Left renal pelvis (tissue), 4 donors: ENCODE measurements at places on chromosomes 13 and 19. TPM values are rescaled to one million over a fixed set of nuclear protein-coding genes. Genes with fewer than 3 reads are reported as not detected.

- no peak for DNase-seq
Measured at GRCh38 chr19:3404324-3405260, 38.2 kb downstream of the NFIC start.

DNA sequence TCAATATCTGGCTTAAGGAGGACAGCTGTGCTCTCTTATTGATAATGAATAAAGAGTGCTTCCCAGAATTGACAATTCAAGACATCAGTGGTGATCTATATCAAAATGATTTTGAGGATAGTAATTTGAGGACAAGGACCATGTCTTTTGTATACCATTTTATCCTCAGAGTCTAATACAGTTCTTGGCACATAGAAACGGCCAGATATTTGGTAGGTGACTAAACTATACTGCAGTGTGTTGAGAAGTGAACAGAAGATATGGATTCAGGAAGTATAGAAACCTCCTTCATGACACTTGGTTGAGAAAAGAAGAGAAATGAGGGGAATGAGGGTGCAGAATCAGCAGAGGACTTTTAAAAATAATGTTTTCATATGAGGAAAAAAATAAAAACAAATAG lies 16.1 kb upstream of the LMO7 start:
- DNase-seq: no peak

DNA sequence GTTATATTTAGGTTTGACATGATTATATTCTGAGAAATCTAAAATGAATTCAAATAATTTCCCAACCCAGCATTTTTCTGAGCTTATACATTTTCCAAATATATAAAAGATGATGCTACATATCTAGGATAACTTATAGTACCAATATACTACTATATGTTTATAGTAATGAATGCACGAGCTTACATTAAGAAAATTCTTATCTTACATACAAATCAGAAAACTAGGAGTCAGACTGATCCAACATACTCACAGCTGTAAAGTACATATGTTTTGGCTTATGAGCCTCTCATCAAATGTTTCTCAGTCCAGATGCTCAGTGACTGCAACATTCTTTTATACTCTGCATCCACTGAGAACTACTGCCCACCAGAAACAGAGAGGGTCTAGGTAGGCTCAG lies 491.3 kb upstream of the KLF12 start:
- no peak for DNase-seq

GRCh38 chr13:80048030-80048429 lies 292.9 kb downstream of the SPRY2 start:
- DNase-seq: no peak

MEDAG gene
- 3.1 TPM for polyA plus RNA-seq

GRCh38 chr19:54017261-54017660 lies 25.8 kb downstream of the CACNG6 start:
- no peak for DNase-seq

DNA sequence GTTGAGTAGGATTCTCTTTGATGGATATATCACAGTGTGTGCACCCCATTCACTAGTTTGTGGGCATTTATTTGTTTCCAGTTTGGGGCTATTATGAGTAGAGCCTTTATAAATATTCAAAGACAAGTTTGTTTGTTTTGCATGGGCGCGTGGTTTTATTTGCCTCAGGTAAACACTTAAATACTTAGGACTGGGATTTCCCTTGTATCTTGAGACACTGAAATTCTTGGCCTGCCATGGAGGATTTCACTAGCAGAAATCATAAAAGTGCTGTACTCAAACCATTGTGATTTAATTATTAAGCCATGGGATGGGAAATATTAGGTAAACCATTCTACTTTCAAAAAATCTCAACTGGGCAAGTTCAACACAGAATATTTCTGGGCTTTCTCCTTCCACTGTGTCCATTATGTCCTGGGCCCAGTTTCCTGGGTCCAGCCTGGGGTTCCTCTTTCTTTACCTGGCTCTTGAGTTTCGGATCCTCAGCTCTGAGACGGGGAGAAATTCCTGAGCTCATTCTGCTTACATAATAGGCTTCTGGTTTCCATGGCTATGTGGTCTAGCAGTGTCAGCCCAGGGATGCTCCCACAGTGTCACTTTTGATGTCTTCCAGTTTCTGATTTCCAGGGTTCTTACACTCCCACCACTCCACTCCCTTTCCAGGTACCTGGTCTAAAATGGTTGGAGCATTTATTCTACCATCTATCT lies 14.4 kb downstream of the MYO16 start:
- DNase-seq: no peak

- no peak for DNase-seq
Measured at GRCh38 chr13:60047918-60048317, 115.8 kb downstream of the DIAPH3 start.

DNA sequence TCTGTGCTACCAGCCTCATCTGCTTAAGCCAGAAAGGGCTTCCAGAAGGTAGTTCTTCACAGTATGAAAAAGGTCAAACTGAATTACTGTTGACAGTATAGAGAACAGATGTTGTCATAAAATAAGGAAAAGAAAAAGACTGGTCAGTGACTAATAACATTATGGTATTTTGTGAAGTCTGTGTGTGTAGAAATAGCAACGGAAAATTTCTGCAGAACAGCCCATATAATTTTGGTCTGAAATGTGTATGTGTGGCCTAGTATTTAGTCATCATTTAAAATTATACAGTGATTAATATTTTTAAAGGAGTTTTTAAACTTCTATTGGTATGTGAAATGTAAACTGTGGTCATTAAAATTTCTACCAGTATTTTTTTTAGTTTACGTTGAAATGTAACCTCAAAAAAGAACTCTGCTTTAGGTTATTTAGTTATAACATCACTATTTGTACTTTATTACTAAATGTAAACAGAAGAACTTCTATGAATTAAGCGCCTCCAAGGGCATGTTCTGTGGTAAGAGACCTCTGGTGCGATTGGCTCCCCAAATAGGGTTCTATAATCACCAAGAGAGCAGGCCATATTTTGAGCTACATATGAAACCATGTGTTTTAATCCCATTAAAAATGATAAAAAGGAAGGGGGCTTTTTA lies 3.3 kb upstream of the GPR183 start:
- no peak for DNase-seq
